ENCODE measurements at places on chromosomes 2 and 18. TPM values are rescaled to one million over a fixed set of nuclear protein-coding genes. Genes with fewer than 3 reads are reported as not detected.

The ACTG2 gene
- total RNA-seq = 0.54 TPM

- H3K36me3 ChIP-seq = no peaks in the 10 kb centered on the region
- H3K4me3 ChIP-seq = no peak overlapping the region
- no peaks in the 10 kb centered on the region for H3K27me3 ChIP-seq
- no peak overlapping the region for H3K27ac ChIP-seq
These were observed 36.5 kb upstream of the SLC9A2 start for GRCh38 chr2:102582845-102583244.

GRCh38 chr2:5851410-5851809, 159.2 kb downstream of the SOX11 start:
- no peak for DNase-seq
- no peak overlapping the region for H3K4me3 ChIP-seq
- no peak overlapping the region for H3K27ac ChIP-seq

DNA sequence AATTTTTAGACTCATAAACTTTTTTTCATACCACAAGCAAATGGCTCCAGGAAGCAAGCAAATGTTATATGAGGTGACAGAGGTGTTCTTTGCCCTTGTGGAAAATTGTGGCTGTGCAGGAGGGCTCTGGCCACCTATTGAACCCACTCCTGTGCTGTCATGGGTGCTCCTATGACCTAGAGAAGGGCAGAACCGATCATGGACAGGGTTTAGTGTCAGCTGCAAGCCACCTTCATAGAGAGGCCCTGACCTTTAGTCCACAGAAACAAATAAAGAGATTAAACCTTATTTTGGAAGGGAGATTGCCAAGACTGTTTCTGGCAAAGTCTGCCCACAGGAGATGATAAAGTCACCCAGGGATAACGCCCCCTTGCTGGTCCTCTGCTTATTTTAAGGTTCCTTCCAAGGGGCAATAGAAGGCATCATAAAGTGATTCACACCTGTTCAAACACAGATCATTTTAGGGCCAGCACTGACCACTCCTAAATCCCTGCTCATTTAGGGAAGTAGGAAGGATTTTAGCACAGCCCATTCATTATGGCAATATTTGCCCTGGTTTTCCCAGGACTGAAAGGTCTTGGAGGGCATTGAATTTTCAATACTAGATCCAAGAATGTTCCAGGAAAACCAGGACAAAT, 26.1 kb upstream of the STAT4 start:
- H3K27ac ChIP-seq = no peak overlapping the region
- no peak overlapping the region for H3K4me3 ChIP-seq
- no peaks in the 10 kb centered on the region for H3K36me3 ChIP-seq
- H3K4me1 ChIP-seq = peaks cover 36% of the 10 kb centered on the region

DNA sequence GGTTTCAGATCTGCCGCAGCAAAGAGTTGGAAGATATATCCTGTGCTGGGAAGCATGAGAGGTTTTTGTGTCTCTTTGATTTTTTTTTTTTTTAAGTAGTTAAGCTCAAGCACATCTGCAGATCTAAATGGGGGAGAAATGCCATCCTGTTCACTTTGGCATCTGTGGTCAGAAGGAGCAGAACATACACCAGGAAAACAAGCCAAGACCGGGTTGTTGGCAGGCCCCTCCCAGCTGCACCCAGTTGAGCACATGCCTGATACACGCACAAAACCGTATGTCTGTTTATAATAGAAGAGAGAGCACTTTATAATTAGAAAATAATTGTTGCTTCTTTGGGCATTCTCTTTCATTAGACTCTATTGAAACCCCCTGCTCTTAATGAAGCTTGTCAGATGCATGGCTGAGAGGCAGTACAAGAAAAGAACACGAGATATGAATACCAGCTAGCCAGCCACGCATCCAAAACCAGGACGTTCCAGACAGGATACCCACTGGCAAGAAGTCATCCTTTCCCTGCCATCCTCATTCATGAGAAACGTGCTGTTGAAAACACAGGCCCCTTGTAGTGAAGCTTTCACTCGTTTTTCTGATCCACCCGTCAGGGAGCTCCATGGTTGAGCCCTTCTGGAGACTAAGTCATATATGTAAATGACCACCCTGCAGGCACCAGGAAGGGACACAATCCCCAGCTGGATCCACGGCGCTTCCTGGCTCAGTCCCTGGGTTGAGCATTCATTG, 152.2 kb downstream of the ALPK2 start:
- no peaks in the 10 kb centered on the region for H3K27me3 ChIP-seq
- H3K36me3 ChIP-seq = no peaks in the 10 kb centered on the region
- no peak overlapping the region for H3K4me3 ChIP-seq
- no peak for DNase-seq
